ENCODE measurements at places on chromosomes 5 and 9. TPM values are rescaled to one million over a fixed set of nuclear protein-coding genes. Genes with fewer than 3 reads are reported as not detected.

DNA sequence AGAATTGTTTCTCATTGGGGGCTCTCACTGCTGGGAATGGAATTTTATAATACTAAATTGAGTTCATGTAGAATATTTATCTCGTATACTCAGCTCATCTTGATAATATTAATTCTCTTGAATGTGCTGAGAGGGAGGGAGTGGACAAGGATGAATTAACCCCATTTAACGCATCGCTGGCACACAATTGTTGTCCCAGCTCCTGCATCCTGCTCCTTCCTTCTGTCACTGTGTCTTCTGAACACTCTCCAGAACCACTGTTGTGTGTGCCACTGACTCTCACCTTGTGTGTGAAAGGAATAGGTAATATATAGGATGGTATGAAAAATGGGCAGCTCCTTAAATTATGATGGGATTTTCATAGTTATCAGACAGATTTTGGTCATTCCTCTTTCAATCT is 267.3 kb downstream of the MTRR start:
- DNase-seq, result no peak

DNA sequence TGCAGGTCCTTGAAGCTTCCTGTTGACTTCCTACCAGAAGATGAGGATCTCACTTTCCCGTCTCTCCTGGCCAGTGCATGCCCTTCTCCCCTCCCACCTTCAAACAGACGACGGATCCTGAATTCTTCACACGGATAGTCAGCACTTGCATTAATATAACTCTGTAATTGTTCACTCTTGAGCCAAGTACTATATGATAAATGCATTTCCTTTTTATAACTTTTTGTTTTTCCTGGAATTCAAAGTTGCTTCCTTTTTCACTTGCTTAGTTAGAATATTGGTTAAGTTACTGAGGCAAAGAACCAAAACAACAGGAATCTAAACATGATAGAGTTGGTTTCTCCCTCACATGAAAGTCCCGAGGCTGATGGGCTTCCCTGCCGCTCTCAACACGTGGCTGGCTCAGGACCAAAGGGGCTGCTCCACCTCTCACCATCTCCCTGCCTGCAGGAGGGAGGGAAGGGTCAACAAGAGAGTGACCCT is 20.2 kb upstream of the EGFL7 start:
- DNase-seq, result peak; percentile 41

DNA sequence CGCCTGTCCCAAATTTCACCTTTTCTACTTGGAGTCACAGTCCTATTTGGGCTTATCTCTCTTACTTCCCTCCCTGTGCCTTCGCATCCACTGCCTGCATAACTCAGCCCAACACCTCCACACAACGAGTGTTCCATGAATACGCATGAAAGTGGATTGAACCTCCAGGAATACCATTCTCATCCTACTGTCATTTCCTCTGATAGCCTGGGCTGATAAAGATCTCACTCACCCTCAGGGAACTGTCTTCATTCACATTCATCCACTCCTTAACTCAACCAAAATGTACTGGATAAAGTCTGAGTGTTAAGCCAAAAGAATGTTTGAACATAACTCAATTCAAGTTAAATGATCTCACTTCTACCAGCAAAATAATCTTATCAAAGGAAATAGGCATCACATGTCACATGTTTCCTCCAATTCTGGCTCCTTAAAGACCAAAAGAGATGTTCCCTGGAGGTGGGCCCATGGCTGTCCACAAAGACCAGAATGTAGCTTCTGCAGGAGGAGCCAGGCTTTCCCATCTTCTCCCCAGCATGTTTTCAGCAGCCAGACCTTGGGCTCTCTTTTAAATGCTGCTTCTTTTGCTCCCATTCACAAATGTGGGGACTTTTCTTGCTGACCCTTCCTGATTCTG is 28.4 kb upstream of the TRIO start:
- DNase-seq, result no peak

- no peak for DNase-seq
These were observed 10.9 kb upstream of the RIMOC1 start for GRCh38 chr5:41893074-41893851.

PHYHD1 gene
- total RNA-seq, result 28.7 TPM

Data from Right ventricle myocardium superior (tissue), 1 donor.